ENCODE measurements at places on chromosomes 2 and 18.
A peak's percentile ranks its signal among the peaks of the same experiment; 100 is the strongest.

DNA sequence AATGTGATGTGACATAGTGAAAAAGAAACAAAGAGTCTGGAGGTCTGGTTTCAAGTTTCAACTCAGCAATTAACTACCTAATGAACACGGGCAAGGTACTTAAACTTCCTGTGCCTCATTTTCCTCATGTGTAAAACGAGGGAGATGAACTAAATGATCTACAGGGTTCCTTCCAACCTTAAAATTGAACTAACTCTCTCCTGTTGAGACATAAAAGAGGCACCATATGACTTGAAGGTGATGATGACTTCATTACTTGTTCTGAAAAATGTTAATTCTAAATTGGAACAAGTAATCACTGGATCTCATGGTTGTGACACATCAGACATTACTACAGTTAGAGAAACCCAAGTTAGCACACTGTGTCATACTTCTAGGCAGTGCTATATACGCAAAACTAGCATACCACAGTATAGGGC, 8.9 kb upstream of the REL start:
- no peak for DNase-seq

DNA sequence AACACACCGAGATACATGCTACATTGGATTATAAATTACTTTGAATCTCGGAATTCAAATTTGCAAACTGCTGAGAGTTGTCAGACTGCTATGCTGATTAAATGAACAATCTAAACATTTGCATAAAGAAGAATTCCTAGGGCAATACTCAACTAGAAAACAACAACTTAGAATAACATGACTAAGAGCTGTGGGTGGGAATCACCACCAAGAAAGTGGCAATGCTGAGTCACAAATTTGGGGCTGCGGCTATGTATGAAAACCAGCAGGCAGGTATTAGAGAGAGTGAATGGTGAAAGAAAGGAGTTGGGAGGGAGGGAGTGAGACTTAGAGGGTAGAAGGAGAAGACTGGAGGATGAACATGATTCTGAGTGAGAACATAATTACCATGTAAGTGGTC, 559.5 kb downstream of the PIK3C3 start:
- peak; percentile 90 for DNase-seq

DNA sequence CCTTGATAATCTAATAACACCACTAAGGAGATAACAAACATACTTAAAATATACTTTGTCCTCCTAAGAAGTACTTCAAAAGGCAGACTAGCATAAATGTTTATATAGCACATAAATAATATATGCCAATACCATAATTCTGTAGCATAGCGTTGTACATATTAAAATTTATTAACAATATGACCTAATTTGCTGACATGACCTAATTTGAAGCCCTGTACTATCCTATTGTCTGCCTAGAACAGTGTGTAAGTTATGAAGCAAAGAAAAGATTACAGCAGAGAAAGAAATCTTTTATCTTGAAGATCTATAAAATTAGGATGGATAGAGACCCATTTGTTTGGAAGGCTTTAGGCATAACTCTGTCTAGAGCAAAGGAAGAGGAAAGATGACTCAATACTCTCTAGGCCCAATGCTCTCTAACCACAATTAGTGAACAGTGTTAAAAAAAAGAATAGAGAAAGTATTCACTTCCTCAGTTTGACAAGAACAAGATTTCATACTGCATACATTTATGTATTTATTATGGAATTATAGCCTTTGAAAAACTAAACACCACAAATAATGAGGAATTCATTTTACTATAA, 231.3 kb downstream of the ZRANB3 start:
- peak; percentile 14 for DNase-seq

DNA sequence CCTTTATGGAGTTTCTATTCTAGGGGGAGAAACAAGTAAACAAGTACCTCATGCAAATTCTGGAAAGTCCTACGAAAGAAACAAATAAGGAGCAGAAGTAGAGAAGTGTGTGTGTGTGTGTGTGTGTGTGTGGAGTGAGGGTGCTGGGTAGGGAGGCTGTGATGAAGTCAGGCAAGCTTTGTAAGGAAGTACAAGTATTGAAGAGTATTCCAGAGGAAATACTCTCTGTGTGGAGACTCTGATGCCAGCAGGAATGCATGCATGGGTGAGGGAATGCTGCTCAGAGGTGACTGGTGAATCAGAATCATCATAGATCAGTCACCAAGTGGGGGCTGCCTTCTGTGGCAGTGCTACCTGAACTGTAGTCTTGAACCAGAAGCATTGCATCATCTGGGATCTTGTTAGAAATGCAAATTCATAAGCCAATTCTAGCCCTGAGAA, 34.5 kb downstream of the SLC4A3 start:
- peak; percentile 74 for DNase-seq

DNA sequence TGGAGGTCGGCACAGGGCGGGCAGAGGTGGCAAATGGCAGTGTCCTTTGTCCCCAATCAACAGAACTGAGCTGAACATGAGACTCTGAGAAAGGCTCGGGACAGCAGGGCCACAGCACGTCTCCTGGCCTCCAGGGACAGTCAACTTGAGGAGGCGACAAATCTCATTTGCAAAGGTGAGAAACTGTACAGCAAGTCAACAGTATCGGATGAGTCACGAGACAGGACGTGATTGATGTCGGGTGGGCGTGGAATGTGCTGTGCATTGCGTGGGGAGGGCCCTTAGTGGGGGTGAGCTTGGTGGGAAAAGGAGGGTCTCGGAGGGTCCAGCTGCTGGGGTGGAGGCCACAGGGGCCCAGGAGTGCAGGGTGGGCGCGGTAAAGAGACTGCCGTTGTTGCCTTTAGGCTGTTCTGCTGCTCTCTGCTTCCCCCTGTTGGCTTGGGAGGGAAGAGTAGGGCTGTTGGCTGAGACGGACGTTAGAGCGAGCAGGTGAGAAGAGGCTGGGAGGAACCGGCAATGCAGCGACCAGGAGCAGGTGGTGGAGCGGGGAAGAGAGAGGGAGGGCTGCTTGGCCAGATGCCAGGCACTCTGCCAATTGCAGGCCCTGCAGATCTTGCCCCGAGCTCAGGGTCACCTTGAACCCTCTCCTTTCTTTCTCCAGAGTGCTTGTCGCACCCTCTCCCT, 164.3 kb downstream of the BCL2 start:
- DNase-seq: no peak

GRCh38 chr2:109143214-109144187, 14.5 kb downstream of the SH3RF3 start:
- DNase-seq: no peak

DNA sequence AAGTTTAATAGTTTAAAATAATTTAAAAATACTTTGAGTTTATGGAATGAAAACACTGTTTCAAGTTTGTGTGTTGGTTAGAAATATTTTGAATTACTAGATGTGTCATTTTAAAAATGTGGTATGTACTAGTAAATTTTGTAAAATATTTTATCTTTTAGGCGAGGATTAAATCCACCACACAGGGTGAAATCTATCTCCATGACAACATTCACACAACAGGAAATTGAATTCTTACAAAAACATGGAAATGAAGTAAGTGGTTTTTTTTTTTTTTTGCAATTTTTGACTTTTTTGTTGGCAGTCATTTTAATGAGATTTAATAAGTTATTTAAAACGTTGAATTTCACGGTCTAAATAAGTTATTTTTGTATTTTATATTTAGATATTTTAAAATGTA, 19.4 kb downstream of the AGFG1 start:
- no peak for DNase-seq

DNA sequence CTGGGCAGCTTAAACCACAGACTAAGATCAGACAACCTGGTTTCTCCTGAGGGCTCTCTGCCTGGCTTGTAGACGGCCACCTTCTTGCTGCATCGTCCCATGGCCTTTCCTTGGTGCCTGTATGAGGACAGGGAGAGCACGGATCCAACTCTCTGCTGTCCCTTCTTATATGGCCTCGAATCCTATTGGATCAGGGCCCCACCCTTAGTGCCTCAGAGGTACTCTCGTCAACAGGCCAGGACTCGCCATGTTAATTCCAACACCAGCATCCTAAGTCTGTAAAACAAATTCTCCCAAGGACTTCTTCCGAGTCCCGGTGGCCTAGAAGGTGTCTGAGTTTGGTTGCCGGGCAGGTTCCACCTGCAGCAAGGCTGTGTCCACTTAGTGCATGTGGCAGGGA, 40.2 kb downstream of the ATP6V1C2 start:
- no peak for DNase-seq

- no peak for DNase-seq
These were observed 71.4 kb upstream of the HAAO start for GRCh38 chr2:42863751-42864150.

DNA sequence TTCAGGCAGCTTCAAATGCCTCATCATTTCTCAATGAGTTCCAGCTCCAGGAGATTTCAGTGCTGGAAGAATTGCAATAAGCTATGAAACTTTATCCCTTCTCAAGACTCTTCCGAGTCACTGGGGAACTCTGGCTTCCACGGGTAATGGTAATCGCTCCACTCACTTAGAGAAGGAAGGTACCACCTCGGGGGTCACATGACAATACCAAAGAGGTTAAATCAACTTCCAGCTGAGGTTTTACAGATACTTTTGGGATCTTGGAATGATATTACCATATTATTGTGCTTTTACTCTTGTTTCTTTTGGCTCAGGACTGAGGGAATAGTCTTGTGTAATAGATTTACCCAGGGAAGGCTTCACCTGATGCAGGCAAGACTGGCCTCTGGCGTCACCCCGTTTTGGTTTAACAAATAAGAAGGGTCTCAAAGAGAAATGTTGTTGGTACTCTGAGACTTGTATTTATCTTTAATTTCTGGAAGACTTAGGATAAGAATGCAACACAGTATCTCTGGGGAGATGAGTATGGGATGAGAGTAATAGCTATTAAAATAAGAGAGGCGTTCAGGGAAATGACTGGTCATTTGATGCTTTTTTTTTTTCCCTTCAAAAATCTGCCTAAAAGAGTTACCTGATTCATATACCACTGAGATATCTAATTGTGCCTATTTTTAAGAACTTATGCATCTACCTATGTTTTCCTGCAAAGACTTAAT, 316.9 kb upstream of the ZEB2 start:
- DNase-seq: peak; percentile 51

DNA sequence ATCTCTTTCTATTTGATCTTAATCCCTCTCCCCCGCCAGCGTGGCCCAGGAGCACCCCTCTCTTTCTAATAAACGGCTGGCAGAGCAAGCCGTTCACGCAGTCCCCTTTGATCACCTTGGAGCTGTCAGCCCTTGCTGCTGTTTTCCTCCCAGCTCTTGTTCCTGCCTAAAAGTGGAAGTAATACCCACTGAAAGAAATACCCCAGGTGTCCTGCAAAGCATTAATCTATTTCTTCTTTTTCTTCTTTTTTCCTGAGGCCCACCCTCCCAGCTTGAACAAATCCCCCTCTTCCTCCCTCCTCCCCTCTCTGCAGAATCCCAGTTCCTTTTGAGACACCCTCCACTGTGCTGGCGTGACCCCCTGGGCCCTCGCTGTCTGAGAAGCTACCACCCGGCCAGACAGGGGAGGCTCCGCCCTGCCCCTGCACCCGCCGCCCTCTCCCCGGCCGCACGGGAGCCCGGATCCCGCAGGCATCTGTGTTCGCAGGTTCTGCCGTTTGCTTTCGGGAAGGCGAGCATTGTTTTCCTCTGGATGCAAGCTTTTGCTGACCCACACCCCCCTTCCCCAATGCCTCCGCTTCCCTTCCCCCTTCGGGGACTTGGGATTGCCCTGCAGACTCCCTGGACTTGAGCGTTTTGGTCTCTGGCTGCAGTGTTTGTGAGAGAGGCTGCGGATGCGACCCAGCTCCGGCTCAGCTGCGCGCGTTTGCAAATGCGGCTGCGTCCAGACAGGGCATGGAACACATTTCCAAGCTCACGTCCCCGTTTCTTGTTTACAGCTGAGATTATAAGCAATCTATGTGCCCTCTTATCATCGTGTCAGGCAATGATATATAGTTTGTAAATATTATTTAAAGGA, 631.5 kb downstream of the NYAP2 start:
- DNase-seq: peak; percentile 88

DNA sequence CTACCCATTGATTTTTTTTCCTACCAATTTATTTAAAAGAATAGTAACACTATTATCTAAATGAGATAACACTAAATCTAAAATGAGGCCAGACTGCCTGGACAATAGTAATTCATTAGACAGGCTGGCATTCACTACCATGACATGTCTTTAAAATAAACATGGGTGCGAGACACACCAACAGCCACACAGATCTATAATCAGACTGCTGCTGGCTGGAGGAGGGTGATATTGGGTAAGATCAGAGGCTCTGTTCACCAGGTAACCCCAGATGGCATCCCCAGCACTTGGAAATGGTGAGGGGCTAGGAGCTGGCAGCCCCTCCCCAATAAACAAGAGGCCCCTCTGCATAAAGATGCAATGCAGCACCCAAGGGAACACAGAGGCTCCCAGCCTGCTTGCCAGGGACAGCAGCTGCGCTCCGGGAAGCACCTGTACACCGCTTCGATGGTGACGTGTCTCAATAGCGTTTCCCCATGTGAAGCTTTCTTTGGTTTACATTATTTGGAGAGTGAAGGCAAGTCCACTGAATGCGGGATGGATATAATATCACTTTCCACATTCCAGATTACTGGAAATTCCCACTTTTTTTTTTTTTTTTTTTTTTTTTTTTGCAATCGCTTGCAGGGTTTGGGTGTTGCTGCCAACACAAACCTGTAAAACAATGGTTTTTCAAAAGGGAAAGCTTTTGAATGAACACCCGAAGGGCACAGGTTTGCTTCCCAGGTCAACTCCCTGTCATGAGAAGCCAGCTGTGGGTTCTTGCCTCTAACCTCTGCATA, 159.0 kb downstream of the ZNF516 start:
- DNase-seq: no peak

GRCh38 chr18:13577781-13578180, 148.6 kb downstream of the FAM210A start:
- no peak for DNase-seq

DNA sequence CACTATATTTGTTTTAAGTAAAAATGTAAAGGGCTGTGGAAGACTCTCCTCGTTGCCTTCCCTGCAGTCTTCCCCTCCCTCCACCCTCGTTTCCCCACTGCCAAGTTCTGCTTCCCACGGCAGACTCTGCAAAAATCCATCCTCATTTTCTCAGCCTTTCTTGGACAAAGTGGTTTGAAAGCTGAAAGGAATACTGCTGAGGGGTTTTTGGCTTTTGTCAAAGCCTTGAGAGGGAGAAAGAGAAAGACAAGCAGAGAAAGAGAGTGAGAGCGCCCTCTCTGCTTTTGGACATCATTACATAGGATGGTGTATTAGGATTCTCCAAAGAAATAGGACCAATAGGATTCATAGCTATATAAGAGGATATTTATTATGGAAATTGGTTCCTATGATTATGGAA, 455.9 kb upstream of the SOX11 start:
- no peak for DNase-seq

- no peak for DNase-seq
These were observed 211.9 kb downstream of the HRH4 start for GRCh38 chr18:24672165-24672941.
